ENCODE measurements at places on chromosomes 7 and 10.

- DNase-seq: peak; percentile 18
Observed at GRCh38 chr10:97852277-97852676, 2.6 kb downstream of the GOLGA7B start.

GRCh38 chr10:110939419-110939818 lies 20.0 kb downstream of the SHOC2 start:
- no peak for DNase-seq

DNA sequence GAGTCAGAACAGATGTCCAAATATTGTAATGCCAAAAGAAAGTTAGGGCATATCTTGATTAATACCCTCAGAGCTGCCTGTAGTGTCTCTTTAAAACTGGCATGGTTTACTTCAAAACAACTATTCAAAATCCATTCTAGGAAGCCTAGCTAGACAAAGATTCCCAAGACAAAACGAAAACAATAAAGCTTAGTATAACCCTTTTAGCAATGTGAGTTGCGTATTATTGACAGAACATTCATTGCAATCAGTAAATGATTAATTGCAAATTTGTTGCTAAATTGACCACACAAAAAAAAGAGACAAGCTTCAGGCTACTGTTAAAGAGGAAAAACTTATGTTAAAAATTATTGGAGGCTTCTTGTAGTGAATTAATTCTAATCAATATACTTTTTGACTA lies 406.9 kb downstream of the DGKB start:
- no peak for DNase-seq

DNA sequence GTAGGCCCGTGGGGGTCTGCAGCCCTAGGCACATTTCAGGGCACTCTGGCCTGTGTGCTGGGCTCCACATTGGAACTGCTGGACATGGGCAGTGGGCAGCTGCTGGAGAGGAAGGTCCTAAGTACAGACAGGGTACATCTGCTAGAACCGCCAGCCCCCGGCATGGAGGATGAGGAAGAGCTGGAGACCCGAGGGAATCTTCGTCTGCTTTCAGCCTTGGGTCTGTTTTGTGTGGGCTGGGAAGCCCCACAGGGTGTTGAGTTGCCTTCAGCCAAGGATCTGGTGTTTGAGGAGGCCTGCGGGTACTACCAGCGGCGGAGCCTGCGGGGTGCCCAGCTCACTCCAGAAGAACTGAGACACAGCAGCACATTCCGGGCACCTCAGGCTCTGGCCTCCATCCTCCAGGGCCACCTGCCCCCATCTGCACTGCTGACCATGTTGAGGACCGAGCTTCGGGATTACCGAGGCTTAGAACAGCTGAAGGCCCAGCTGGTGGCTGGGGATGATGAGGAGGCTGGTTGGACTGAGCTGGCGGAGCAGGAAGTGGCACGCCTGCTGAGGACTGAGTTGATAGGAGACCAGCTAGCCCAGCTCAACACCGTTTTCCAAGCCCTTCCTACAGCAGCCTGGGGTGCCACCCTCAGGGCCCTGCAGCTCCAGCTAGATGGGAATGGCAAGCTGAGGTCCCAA lies 1.4 kb downstream of the HPS6 start:
- no peak for DNase-seq

DNA sequence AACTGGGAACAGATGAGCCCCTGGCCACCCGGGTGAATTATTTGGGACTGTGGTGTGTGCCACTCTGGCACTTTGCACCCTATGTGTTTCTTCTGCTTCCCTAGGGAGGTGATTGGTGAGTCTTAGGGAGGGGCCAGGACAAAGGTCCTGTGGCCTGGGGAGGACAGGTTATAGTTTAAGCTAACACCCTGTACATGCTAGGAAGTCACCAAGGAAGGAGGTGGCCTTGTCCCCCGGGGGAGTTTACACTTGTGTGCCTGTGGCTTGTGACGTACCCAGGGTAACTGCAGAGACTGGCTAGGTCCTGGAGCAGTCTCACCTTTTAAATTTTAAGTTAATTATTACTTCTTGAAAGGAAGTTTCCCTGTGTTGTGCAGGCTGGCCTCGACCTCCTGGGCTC lies 196.2 kb downstream of the BAMBI start:
- DNase-seq: no peak

- DNase-seq: no peak
Observed at GRCh38 chr7:50497968-50498367, 47.8 kb upstream of the FIGNL1 start.

- DNase-seq: no peak
Observed at GRCh38 chr10:112663234-112664125, 216.5 kb downstream of the VTI1A start.

DNA sequence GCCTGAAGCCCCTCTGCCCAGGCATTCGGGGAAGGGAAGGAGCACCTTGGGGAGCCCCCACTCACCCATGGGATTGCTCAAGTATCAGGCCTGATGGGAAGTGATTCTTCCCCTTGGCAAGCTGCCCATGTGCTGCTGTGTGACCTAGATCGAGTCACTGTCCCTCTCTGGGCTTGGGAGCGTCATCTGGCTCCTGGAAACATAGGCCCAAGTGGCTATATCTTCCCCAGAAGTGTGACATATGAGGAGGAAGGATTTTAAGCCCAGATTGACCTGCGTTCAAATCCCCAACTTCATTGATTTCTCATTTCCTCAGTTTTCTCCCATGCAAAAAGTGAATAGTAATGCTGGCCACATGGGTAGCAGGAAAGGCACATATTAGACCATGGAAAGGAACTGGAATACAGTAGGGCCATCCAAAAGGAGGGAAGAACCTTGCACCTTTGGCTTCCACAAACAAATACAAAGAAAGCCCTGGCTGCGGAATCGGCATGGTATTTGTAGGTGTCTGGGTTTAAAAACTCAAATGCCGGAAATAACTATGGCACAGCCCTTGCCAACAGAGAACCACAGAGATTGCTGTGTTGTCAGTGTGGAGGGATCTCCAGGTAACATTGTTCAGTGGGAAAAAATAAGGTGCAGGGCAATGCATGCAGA lies 169.5 kb upstream of the ZMIZ1 start:
- no peak for DNase-seq

DNA sequence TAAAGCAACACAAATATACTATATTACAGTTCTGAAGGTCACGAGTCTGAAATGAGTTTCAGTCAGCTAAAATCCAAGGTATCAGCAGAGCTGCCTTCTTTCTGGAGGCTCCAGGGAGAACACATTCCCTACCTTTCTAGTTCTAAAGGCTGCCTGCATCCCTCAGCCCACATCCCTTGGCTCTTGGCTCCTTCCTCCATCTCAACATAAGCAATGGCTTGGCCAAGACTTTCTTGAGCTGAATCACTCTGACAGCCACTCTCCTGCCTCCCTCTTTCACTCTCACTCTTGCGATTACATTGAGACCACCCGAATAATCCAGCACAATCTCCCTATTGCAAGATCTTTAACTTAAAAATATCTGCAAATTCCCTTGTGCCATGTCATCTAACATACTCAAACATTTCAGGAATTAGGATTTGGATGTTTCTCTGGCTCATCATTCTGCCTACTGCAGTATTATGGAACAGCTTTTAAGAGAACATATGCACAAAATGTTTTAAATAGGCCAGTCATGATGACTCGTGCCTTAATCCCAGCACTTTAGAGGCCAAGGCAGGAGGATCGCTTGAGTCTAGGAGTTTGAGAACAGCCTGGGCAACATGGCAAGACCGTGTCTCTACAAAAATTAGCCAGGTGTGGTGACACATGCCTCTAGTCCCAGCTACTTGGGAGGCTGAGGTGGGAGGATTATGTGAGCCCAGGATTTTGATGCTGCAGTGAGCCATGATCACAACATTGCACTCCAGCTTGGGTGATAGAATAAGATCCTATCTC lies 144.2 kb upstream of the VSTM2A start:
- DNase-seq: no peak

- DNase-seq: no peak
Observed at GRCh38 chr10:124340033-124340760, 78.5 kb downstream of the OAT start.

DNA sequence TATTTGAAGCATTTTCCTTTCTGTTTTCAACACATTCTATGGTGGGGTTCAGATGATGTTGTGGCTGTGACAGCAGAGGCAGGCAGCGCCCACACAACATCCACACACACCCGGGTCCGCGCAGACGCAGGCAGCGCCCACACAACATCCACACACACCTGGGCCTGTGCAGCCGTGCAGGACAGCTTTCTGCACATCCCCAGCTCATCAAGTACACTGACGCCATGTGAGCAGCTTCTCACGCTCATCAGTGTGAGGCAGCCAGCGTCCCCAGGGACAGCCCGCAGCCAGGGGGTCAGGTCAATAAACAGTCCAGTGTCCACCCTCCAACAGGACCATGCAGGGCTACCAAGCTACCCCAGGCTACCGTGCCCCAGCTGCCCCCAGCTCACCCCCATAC lies 272.8 kb upstream of the TCERG1L start:
- DNase-seq: no peak

DNA sequence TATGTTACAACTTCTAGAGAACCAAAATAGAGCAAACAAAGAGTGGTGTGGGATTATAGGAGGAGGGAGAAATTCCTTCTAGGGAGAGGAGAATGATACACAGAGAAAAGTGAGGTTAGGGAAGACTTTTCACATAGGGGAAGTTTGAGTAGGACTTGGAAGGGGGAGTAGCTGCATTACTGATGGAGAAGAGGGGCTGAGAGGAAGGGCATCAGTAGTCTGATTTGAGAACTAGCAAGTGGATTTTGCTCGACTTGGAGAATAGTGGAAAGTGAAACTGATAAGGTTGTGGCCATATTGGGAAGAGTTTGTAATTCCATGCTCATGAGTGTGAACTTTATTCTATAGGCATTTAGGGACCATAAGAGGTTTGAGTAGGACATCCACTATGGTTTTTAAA lies 6.1 kb downstream of the NRF1 start:
- DNase-seq: no peak

DNA sequence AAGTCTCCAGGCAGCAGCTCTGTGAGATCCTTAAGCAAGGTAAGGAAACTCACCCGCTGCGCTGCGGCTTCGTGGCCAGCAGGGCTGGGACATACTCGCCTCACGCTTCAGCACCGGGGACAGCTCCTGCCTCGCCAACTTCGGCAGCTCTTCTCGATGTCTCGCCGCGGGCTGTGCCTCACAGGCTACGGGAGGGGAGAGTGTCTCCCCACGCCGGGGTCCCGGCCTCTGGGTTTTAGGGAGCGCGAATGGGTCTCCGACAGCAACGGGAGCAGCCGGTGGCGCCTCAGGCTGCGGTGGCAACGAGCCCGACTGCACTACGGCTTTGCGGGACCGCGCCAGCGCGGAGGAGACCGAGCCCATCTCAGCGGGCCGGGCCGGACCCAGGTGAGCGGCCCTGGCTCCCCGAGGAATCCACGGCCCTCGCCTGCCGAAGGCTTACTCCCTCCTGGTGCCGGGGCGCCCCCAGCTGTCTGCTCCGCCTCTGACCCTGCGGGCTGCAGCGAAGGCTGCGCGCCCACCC lies 62.4 kb downstream of the LSM5 start:
- peak; percentile 56 for DNase-seq

- DNase-seq: no peak
Observed at GRCh38 chr10:8116926-8117493, 62.5 kb downstream of the GATA3 start.

- DNase-seq: no peak
Observed at GRCh38 chr10:71243756-71244395, 31.5 kb downstream of the UNC5B start.

GRCh38 chr7:127751490-127752448 lies 99.8 kb downstream of the SND1 start:
- DNase-seq: no peak

- DNase-seq: no peak
Observed at GRCh38 chr7:31835471-31835870, 148.5 kb downstream of the PPP1R17 start.

DNA sequence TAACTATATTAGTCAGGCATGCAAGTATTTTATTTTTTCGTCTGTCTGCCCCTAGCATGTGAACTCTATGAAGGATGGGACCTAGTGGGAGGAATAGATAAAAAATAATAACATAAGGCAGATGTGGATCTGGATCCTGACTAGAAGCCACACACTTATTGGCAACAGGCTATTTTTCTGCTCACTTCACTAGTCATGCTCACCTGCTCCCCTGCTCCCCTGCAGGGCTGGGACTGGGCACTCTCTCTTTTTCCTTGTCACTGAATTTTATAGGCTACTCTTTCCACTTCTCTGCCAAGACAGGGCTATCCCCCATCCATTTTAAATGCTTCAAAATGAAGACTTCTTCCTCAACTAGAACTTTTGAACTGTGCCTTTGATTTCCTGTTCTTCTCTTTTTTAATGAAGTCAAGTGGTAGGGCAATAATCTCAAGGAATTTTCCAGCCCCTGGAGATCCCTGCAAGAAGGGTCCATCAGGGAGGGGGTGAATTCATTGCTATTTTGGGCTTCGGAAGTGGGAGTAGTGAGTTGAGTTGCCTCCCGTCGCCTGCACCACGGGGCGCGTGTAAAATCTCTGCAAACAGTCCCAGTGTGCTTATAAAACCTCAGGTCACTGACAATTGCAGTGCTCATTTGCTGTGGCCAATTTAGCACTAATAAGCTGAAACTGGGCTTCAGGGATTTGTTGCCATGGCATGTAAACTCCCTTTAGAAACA lies 156.7 kb upstream of the NPVF start:
- DNase-seq: no peak

GRCh38 chr10:9823268-9823930 lies 1194.3 kb upstream of the CELF2 start:
- no peak for DNase-seq

- no peak for DNase-seq
Observed at GRCh38 chr10:124160943-124161582, 67.7 kb upstream of the CHST15 start.

DNA sequence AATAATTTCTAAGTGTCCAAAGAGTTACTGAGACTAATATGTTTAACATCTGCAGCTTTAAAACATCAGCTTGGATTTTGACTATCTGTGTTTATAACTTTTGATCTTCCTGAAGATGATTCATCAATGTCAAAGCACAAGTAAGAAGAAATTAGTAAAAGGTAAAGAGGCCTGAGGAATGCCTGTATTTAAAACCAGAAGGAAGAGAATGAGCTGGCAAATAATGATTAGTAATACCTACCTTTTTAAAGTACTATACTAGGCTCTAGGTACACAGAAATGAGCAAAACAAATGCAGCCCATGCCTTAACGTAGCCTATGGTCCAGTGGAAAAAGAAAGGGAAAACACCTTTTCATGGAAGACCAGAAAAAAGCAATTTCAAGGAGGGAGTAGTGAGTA lies 158.0 kb downstream of the KCND2 start:
- DNase-seq: no peak

DNA sequence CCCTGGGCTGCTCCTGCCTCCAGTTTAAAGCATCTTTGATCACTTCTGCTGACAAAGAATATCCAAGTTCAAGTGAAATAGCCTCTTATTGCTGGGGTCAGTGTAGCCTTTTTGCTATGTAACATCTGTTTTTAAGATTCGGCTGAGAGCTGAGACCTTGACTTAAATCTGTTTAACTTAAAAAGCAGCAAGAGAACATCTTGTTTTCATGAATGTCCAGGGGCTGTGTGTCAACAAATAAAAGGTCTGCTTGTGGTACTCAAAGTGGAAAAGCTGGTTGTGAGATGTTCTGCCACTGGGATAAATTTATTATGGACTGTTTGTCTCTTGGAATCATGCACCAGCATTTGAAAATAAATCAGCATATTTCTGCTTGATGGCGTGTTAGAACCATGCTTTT lies 73.2 kb downstream of the CALD1 start:
- no peak for DNase-seq

Measured in CD4-positive, alpha-beta T cell treated with Interleukin-17A for 4 hours (primary cell).